ENCODE measurements at places on chromosomes 5 and 9.

GRCh38 chr9:95870906-95871305 is 4.6 kb upstream of the ERCC6L2 start:
- no peak for DNase-seq

GRCh38 chr9:114202849-114203248 is 47.5 kb downstream of the COL27A1 start:
- DNase-seq = peak; percentile 6

- no peak for DNase-seq
These were observed 78.5 kb upstream of the SPATA31D4 start for GRCh38 chr9:81849631-81850259.

- DNase-seq = no peak
These were observed 12.6 kb upstream of the HOMER1 start for GRCh38 chr5:79526493-79526892.

DNA sequence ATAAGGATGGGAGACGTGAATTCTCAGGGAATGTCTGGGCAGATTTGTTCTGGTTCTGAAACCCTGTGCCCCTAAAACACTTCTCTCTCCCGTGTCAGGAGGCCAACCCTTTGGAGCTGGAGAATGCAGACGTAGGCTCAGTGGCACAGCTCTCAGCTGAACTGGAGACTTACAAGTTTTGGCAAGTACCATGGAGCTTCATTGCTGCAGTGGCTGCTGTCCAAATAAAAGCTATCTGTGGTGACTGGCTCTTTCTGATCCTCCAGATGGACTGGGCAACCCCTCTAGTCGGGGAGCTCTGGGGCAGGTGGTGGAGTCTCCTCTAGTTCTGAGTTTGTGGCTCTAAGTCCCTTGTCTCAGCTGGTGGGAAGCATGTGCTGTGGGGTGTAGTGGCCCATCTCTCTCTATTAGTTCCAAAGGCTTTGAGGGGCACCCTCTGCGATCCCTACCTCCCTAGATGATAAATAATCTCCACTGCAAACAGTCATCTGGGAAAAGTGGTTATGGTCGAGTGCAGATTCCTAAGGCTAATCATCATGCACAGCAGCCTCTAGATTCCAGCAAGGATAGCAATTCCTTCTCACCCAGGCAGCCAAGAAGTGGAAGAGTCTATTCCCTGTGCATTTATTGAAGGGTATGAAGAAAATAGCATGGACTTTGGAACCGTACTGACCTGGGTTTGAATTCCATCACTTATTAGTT is 204.2 kb upstream of the KLF4 start:
- DNase-seq = no peak

GRCh38 chr9:123456011-123456410 is 100.0 kb downstream of the CRB2 start:
- no peak for DNase-seq

GRCh38 chr5:158287643-158288271 is 428.8 kb upstream of the CLINT1 start:
- no peak for DNase-seq

DNA sequence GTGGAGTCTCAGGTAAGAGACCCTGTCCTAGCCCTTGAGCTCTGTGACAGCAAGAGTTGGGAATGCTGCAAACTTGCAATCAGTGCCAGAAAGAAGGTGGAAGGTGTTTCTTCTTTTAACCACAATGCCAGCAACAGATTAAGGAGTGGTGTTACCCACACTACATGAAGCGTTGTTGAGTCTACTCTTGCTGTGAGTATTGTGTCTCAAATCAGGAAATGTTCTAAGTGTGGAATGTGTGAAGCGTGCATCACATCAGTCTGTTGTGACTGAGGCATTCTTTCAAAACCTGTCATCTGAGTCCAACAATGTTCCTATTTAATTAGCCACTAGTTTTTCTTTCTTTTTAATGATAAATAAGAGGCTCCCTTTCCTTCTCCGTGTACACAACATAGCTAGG is 2.9 kb upstream of the LURAP1L start:
- DNase-seq = no peak

DNA sequence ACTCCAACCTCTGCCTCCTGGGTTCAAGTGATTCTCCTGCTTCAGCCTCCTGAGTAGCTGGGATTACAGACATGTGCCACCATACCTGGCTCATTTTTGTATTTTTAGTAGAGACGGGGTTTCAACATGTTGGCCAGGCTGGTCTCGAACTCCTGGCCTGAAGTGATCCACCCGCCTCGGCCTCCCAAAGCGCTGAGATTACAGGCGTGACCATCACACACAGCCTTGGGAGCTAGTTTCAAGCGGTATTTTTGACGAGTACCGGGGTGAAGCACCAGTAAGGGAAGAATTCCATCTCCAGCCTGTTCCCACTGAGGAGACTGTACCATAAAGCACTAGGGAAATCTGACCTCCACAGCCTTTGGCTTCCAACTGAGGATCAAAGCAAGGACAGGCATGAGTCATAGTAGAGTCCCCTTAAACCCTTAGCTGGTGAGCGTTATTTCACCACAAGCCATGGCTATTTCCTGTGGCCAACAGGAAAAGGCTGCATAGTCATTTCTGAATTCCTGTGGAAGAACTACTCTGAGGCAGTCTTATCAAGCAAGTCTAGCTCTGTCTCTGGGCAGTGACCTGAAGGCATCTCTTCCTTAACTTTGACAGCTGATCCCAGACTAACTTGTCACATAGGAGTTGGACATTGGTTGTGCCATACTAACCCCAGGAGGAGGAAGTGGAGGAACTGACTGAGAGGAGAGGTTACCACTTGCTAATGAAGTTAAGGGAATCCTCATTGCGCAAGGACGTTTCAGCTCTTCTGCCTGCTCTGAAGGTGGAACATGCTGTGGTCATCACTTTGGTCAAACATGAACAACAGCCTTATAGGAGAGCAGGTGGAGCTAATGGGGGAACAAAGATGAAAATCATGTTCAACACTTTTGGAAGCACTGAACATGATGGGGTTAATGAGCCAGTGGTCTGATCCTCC is 85.8 kb upstream of the DMRT1 start:
- DNase-seq = peak; percentile 93

DNA sequence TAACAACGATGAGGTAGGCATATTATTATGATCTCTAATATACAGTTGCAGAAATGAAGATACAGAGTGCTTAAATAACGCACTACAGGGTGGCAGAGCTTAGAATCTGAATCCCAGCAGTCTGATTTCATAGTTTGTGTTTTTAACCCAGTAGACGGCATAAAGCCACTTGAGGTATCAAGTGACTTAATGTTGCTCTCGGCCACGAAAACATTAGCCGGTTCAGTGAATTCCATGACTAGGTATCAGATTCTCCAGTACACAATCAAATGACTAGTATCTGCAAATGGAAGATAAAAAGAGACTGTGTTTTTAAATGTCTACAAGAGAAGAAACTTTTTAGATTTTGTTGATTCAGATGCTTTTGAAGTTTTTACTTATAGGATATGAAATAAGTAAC is 24.8 kb downstream of the SMC2 start:
- DNase-seq = no peak

- DNase-seq = no peak
These were observed 12.6 kb downstream of the QSOX2 start for GRCh38 chr9:136232969-136233368.

GRCh38 chr5:89053547-89053946 is 170.6 kb upstream of the MEF2C start:
- no peak for DNase-seq

DNA sequence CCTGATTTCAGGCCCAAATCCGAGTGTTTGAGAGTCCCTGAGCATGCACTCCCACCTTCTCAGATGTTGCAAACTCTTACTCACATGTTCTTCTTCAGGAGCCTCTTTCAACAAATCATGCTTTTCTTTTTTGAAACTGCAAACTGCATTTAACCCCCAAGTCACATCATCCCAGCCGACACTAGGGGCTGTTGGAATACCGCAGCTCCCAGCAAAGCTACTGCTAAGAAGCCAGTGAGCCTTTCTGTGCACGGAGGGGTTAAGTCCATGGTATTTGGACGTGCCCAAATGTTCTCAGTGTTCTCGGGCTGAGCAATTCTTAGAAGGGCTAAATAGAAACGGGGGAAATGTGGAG is 282.9 kb downstream of the NFIB start:
- no peak for DNase-seq

GRCh38 chr5:110917161-110917875 is 154.2 kb upstream of the TSLP start:
- no peak for DNase-seq

GRCh38 chr5:37187465-37187977 is 61.7 kb downstream of the CPLANE1 start:
- DNase-seq = no peak

DNA sequence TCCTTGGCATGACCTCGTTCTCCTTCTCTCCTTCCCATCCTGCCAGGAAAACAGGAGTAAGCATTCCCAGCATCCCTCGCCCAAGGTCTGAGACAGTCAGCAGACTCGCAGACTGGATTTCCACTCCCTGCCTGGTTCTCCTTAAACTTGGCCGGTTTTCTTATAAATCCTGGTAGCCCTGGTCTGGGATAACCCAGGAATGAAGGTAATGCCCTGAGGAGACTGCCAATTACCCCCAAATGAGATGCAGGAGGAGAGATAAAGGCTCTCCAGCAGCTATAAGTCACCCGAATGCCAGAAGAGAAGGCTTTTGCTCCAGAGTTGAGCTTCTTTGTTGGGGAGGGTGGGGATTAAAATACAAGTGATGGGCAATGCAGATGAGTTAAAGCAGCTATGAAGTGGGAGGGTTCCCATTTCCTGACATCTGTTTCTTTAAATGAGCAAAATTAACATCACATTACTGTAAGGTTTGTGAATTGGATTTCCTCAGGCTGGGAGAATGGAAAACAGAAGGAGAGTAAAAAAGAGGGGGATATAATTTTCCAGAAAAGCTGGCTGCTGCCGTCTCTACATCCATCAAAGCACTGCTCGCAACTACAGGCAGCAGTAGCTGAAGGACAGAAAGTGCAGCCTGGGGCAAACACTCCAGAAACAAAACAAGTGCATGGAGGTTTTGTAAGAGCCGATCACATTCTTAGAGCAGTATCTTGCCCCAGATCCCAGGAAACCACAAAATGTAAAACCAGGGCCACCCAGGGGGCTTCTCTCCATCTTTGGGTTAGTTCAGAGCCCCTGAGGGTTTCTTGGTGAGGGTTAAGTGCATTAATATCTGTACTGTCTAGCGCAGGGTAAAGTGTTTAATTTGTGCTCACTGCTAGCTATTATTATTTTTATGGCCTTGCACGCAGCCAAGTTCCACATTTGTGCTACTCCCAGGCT is 177.6 kb upstream of the PANK3 start:
- DNase-seq = no peak

DNA sequence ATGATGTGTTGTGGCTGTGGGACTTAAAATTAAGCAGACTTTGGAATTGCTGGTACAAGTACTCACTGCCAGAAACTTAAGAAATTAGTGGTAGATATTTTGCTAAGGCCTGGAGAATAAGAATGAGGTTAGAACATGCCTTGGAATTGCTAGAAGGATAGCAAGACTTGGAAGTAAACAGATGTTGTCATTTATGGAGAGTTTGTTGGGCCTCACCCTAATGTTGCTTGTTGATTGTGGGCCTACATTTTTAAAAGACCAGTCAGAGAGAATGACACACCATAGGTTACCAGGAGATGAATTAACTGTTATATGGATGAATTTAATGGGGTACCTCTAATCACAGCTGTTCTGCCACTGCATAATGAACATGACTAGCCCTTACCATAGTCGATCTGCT is 120.1 kb upstream of the GAS1 start:
- DNase-seq = no peak

GRCh38 chr9:23542438-23542837 is 283.6 kb downstream of the ELAVL2 start:
- DNase-seq = no peak

- no peak for DNase-seq
These were observed 42.0 kb downstream of the TRPM3 start for GRCh38 chr9:71079451-71079850.

- DNase-seq = peak; percentile 77
These were observed 313.2 kb downstream of the SLIT3 start for GRCh38 chr5:168987543-168988300.

DNA sequence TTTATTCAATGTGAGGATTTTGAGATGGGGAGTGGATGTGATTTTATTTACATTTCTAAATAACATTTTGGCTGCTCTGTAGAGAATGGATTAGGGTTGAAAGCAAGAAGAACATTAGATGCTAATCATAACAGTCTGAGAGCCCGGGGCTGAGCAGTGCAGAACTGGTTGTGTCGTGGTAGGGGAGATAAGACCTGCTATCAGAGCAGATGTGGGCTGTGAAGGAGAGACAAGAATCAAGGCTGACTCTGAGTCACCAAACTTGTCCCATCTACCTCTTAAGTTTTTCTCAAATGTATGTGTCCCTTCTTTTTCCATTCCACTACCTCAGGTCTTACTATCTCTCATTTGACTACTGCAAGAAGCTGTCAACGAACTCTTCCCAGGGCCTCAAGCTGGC is 35.4 kb upstream of the SLC28A3 start:
- no peak for DNase-seq

DNA sequence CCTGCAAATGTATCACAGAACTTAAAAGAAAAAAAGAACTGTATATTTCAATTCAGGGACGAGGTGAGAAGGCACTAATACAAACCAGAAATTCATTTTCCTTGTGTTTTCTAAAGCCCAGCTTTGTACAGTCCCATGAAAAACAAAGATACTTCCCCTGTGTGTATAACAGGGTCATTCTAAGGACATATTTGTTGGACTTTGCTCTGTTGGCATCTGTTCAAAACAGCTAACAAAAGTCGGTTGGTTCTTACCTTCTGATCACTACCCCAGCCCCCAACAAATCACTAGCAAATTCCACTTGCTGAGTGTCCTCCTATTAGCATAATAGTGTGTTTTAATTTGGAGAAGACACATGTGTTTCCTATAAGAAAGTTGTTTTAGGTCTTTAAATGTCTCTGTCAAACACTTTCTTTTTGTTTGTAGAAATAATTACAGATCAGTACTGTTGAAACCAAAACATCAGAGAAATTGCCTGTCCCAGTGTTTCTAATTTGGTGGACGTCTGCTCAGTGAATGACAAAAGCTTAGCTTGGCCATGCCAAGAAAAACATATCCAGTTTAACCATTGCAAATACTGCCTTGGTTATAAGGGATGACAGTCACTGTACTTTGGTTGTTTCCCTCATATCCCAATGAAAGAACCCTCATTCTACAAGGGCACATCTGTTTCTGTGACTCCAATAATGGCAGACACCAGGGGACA is 480.5 kb downstream of the EBF1 start:
- DNase-seq = no peak

DNA sequence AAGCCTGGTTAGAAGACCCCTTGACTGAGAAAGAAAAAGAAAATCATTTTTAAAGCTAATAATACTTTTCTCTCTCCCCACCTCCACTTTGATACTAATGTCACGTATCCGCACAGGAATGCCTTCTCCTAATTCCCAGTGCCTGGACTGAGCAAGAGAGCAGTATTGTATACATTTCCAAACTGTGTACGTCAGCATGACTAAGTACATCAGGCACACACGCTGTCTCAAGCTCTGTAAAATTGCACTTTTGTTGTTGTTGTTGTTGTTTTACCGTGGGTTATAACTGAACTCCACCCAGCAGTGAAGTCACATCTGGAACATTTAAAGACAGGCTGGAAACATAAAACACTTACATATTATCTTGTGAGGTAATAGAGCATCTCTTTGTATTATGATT is 407.6 kb downstream of the DNAH5 start:
- no peak for DNase-seq

All from suppressor macrophage treated with lipopolysaccharide for 1 hour (primary cell).